ENCODE measurements at places on chromosomes 3 and 15.

GRCh38 chr3:182618085-182618732 lies 175.1 kb upstream of the ATP11B start:
- DNase-seq: peak; percentile 29

- DNase-seq: no peak
Measured at GRCh38 chr3:76034649-76035048, 249.3 kb upstream of the ZNF717 start.

DNA sequence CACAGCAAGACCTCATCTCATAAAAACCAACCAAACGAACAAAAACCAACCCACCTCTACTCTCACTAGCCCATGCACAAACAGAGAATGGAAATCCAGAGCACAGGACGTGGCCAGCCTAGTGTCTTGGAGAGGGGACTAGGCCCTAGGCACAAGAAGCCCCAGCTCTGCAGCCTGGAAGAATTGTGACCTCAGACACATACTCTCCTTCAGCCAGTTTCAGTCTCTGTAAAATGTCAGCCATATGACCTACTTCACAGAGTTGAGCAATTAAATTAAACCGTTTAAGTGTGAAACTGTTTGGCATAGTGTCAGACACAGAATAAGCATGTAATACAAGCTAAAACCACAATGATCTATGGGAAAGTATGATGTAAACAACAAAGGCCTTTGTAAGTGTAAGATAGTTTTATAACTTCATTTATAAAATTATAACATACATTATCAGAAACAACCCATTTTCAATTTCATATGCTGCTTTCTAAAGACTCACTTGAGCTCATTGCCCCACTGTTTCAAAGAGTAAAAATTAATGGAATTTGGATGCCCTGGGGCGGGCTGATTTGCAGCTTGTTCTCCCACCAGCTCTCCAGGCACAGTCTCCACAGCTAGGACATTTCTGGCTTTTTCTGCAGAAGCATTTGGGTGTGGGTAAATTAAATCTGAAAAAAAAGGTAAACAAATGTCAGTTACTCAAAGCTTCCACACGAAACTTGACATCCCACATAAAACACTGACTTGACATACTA lies 32.9 kb downstream of the TBC1D2B start:
- DNase-seq: no peak

DNA sequence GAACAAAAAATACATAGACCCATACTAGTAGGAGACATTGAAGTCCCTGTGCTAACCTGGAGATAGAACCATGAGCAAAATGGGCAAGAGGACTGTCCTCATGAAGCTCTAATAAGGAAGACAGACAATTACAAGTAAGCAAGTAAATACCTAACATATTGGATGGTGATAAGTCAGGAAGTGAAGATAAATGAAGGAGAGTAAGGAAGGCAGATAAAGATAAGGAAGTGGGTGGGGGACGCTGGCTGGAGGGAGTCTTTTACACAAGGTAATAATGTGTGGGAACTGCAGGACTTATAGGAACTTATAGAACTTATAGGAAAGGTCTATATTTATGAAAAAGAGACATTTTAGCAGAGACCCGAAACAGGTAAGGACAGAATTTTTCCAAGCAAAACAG lies 148.9 kb upstream of the ABI3BP start:
- no peak for DNase-seq

DNA sequence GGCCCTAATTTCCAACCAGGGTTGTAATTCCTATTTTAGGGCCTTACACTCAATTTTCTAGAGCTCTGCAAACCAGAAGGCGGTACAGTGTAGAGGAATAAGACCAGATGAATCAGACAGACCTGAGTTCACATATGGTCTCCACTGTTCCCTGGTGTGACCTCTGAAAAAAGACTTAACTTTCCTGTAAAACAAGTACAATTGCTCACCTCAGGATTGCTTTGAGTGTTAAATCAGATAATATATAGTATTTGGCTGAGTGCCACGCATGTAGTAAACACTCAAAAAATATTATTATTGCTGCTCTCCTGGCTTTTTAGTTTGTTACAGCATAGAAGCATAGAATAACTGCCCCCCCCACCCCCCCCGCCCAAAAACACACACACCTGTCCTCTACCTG lies 51.0 kb upstream of the STT3B start:
- no peak for DNase-seq

GRCh38 chr3:56829533-56829932 lies 27.8 kb upstream of the ARHGEF3 start:
- no peak for DNase-seq

GRCh38 chr3:107523539-107524325 lies 970 bp downstream of the BBX start:
- DNase-seq: peak; percentile 15

DNA sequence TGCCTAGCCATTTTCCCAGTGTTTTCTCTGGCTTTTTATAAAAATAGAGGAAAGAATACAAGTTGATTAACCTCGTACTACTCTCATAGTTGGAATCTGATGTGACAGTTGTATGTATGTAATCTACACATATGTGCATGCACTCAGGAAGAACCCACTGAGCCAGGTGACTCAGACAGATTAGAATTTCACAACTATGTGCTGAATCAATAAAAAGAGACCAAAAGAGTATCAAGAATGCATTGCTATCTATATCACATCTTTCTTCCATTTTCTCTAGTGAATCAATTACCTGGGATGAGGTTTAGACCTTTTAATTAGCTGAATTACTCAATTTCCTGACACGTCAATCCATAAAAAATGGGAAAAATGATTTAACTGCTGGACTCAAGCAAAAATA lies 319.3 kb upstream of the ATP10A start:
- no peak for DNase-seq

- DNase-seq: peak; percentile 83
Measured at GRCh38 chr3:56885453-56885852, 83.7 kb upstream of the ARHGEF3 start.

DNA sequence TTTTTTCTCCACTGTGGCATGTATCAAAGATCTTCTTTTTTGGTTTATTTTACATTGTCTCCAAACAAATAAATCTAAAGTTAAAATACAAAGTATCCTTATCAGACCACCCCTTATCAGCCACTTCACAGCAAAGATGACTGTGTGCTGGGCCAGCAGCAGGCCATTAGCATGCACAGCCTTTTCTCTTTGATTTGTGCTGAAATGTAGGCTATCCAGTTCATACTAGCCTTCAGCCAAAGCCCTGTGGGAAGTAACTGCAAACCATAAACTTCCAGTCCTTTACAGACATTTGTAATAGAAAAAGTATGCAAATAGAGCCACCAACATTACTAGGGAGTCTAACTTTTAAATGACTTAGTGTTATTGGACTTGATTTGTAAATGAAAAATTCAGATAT lies 816.3 kb downstream of the FHIT start:
- no peak for DNase-seq

GRCh38 chr3:22364851-22365250 lies 613.8 kb upstream of the ZNF385D start:
- no peak for DNase-seq

- DNase-seq: no peak
Measured at GRCh38 chr15:95401587-95401986, 928.9 kb upstream of the NR2F2 start.

DNA sequence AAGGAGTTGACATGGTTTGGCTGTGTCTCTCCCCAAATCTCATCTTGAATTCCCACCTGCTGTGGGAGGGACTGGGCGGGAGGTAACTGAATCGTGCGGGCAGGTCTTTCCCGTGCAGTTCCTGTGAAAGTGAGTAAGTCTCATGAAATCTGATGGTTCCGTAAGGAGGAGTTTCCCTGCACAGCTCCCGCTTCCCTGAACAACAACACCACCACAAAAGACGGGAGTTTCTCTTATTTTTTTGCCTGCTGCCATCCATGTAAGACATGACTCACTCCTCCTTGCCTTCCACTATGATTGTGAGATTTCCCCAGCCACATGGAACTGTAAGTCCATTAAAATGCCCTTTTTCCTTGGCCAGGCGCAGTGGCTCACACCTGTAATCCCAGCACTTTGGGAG lies 22.7 kb downstream of the XXYLT1 start:
- DNase-seq: no peak

DNA sequence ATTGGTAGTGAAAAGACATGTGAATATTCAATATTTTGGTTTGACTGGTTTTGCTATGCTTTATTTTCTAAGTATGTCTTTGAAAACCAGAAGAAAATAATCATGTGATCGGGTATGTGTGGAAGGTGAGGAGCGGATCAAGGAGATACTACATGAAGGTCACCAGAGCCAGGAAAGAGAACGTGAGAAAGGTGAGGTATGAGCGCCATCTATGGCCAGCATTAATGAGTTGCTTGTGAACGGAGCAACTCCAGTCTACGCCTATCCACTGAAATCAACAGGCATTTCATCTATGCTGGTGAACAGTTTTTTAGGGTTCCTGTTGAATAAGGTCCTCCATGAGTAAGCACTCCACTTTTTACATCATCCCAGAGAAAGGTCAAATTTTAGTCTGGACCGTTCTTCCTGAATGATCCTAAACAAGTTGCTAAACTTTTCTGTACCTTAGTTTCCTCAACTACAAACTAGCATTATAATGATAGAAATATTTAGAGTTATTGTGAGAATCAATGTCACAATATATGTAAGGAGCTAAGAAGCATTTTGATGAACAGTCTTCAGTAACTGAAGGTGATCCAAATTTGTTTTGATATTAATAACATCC lies 1435.2 kb upstream of the CADM2 start:
- DNase-seq: no peak

DNA sequence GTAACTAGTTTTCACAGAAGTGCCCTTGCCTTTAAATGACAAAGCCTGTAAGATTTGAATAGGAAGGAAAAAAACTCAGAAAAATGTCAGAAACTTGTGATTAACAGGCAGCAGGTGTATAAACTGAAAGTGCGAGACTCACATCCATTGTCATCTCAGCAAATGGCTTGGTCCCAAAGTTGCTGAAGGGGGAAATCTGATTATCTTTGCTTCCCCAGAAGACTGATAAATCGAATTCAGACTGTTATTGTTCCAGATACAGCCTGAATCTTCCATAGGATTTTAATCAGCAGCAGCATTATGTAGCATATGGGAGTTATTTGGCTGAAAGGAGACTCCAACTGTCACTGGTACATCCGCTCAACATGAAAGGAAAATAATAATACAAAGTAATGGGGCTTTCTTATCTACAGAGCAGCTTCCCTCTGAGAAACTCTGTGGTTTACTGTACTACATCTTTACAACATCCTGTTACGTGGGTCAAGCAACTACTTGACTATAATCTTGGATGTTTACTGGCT lies 550.4 kb upstream of the CCDC54 start:
- DNase-seq: no peak

GRCh38 chr3:133380481-133381225 lies 19.2 kb upstream of the BFSP2 start:
- DNase-seq: no peak

DNA sequence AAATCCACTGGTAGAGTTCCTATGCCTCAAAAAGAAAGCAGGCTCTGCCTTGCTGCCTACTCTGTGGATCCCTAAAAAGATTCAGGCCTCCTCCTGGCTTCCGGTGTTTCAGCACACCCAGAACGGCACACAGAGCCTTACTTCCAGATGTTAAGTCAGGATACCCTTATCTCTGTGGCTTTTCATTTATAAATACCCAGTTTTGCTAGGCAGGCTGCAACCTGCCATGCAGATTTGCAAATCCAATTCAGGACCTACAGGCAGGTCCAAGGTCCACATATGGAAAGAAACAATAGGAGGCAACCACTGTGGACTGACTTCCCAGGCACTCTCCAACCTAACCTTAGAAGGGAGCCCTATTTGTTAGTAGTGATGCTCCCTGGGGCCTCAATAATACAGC lies 30.7 kb downstream of the EFL1 start:
- DNase-seq: no peak

GRCh38 chr3:159260049-159260662 lies 458.3 kb downstream of the MFSD1 start:
- DNase-seq: peak; percentile 68

DNA sequence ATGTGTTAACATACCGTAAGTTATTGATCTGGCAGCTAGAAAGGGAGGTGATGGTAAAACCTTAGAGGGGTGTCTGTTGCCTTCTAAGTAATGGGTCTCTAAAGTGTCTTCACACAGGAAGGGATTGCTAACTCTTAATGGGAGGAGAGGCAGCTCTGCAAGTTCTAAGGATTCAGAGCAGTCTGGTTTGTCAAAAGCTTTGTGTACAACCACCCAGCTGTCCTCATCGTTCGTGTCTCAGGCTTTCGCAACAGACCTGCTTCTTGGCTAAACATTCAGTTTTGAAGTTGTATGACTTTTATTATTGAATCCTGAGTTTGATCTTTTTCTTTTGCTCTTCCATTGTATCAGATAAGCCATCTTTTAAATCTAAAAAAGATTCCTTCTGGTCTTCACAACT lies 404.9 kb downstream of the SQOR start:
- no peak for DNase-seq

DNA sequence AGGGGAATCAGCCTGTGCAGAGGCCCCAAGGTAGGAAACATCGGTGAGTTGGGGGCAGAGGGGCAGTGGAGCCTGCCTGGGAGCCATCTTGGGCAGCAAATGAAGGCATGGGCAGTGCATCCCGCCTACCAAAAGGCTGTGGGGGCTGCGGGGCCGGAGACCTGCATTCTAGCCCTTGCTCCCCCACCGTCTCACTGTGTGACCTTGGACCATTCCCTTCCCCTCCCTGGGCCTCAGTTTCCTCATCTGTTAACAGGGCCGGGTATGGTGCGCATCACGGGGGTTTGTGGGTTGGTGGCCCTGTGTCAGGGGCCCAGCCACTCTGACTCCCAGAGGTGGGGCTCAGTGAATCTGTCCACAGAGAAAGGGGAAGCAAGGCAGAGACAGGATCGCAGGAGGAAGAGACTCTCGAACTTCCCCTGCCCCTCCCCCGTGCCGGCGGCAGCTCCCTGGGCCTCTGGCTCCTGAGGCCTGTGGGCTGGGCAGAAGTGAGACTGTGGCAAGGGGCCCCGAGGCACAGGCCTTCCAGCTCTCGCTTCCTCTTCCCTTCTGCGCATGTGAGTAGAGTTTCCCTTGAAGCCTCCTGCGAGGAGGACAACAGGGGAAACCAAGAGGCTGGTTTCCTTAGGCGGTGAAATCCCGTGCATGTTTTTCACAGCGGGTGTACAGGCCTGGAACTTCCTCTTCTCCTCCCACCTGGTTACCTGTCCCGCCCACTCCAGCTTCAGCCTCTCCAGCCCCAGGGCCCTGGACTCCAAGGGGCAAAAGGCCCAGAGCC lies 42.9 kb downstream of the IDH2 start:
- DNase-seq: no peak

GRCh38 chr15:40217166-40217824 lies 21.6 kb upstream of the PAK6 start:
- peak; percentile 63 for DNase-seq

GRCh38 chr15:67156426-67156825 lies 91.0 kb downstream of the SMAD3 start:
- DNase-seq: no peak

GRCh38 chr3:195388380-195388779 lies 54.4 kb downstream of the ACAP2 start:
- DNase-seq: no peak

- peak; percentile 8 for DNase-seq
Measured at GRCh38 chr15:45205192-45205591, 17.4 kb upstream of the SHF start.

- no peak for DNase-seq
Measured at GRCh38 chr3:147903026-147903425, 493.9 kb downstream of the ZIC1 start.

DNA sequence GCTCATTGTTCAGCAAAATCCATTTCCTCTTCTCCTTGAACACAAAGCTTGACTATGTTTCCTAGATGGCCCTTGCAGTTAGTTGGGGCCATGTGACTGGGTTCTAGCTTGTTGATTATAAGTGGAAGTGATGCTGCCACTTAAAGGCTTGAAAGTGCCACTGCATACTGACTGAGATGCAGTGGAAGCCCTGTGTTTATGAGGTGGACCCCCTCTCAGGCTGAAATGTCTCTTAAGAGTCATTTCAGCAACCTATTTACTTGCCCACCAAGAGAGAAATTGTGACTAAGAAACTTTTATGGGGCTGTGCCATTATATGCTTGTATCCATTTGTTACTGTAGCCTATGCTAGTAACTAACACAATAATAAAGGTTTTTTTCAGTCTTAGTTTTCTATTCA lies 8.4 kb upstream of the ANP32A start:
- DNase-seq: peak; percentile 17
